ENCODE measurements at places on chromosomes 1 and 21.

- DNase-seq, result peak; percentile 81
Observed at GRCh38 chr1:202237052-202237451, 43.5 kb downstream of the LGR6 start.

DNA sequence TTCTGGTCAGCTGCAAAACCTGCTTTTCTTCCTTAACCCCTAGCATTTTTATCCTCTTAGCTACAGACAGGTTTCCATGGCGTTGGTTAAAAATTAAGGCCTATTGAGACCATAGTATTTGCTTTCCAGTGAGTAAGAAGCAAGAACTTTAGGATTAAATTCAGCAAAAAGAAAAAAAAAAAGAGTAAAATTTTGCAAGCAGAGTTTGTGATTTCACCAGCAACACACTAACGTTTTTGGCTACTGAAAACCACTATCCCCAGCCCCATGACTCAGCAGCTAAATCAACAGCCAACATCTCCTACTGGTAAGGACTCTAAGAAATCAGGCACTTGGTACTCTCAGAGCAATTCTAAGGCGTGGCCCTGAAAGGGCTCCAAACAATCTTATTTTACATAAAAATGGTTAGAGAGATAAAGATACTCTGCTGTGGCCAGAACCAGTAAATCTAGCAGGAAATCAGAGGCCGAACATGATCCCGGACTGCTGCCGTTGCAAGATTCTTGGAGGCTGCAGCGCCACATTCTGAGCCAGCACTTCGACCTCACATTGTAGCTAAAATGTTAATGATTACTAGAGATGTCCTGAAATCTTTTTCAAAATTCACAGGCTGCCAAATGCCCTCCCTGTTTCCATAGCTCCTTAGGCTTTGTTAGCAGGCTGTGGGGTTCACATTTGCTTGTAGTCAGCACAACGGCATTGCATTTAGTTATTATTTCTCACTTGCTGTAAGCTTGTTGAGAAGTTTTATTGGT is 1.6 kb upstream of the ENO1 start:
- peak; percentile 96 for DNase-seq

- DNase-seq, result peak; percentile 79
Observed at GRCh38 chr1:99180343-99180808, 83.9 kb upstream of the PLPPR4 start.

GRCh38 chr1:176701151-176701866 is 238.3 kb downstream of the PAPPA2 start:
- no peak for DNase-seq

DNA sequence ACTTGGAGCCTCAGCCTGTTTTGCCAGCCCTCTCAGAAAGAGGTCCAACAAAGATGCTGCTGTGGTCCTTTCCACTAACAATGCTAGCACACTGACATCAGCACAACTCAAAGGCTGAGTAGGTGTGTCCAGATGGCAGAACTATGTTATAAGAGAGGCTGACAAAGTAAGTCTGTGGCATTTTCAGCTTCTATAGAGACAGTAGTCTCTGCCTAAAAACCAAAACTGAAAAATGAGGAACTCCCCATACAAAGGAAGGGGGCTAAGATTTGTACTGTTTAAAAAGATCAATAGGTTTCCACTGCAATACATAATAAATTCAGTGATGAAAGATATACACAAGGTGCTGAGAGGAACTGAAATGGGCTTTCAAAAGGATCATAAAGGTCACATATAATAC is 12.3 kb downstream of the ERO1B start:
- no peak for DNase-seq

DNA sequence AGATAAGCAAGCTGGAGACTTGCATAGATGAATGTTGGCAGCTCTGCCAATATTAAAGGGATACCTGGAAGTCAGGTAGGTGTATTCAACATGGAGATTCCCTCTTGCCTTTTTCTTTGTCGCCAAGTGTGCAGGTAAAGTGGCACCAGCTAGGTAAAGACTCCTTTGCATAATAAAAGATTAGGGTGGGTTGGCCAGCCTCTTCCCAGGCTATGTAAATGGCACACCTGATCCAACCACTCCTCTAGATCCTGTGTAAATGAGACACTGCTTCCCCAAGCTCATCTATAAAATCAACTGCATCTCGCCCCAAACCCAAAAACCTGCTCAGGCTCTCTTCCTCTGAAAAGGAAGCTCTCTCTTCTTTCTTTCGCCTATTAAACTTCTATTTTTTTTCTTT is 100.8 kb upstream of the DSCAM start:
- DNase-seq, result no peak

- no peak for DNase-seq
Observed at GRCh38 chr1:199357599-199357998, 669.9 kb upstream of the NR5A2 start.

DNA sequence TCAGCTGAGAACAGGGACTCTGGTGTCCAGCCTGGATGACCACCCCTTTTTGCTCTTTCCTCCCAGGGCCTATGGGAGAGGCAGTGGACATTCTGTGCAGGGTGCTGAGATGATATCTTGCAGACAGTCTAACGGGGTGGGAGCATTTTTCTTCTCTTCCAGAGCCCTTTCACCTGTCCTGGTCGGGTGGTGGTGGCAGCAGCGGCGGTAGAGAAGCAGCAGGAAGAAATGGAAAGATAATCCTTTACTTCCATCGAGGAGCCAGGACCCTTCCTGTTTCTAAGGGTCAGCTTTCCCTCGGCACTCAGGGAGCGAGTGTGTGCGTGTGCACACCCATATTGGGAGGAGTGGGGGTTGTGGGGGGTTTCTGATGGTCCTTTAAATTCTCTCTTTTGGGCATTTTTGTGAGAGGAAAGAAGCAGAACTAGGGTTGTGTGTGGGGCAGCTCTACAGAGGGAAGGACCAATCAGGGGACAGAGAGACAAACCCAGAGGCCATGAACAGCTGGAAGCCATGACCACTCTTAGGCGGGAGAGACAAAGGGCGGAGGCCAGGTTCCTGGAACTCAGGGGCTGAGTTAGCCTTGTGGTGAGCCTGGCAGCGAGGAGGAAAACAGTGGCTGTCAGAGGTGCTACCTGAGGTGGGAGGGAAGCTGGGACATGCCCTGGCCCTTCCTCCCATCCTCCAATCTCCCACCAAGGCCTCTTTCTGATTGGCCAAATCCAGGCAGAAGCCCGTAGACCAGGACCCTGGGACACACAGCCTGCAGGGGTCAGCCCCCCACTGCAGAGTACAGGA is 31.2 kb upstream of the CSF3R start:
- no peak for DNase-seq

- DNase-seq, result no peak
Observed at GRCh38 chr1:19505693-19506457, 20.5 kb upstream of the CAPZB start.

- DNase-seq, result peak; percentile 93
Observed at GRCh38 chr1:221742555-221743415, 896 bp upstream of the DUSP10 start.

GRCh38 chr1:195105773-195106172 is 1502.5 kb downstream of the KCNT2 start:
- no peak for DNase-seq

- peak; percentile 68 for DNase-seq
Observed at GRCh38 chr1:72283307-72284083, 1.2 kb upstream of the NEGR1 start.

- DNase-seq, result no peak
Observed at GRCh38 chr1:20325844-20326420, 35.3 kb downstream of the VWA5B1 start.

DNA sequence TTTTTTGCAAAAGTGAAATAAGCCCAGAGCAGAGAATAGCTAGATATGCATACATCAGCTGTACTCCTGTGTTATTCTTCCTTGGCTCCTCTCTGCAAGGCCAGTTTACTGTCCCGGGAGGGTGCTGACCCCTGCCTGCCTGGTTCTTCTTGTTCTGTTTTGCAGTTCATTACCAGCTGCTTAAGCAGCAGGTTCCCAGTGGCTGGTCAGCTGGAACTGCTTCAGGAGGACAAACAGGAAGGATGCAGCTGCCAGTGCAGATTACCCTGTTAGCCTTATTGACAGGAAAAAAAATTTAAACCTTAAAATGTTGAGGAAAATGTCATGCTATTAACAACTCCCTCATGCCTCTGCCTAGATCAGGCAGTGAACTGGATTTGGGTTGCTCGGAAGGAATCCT is 16.0 kb upstream of the LRIG2 start:
- no peak for DNase-seq

DNA sequence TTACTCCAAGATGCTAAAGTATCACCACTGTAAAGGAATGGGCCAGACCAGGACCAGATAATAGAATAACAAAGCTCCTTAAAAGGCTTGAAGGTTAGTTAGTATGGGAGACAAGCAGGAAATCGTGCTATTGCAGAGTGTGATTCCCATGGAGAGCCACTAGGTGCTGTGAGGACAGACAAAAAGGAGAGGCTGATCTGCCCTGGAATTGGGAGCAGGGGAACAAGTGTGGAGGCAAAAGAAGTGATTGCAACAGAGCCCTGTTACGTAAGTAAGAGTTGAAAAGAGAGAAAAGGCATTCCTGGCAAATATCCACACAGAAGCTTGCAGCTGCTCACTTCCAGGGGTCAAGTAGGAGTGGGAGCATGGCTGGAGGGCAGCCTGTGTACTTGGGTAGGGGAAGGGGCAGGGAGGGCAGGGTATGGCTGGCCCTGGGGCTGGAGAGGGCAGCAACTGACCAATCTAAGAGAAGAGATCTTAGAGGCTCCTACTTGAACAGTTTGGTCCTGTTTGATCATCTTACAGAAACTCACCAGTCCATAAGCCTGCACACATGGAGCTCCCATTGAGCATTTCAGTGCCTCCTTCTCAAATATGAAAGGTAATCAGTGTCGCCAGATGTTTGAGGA is 207.7 kb upstream of the GJB5 start:
- peak; percentile 80 for DNase-seq

GRCh38 chr1:13604176-13604575 is 20.5 kb downstream of the PDPN start:
- no peak for DNase-seq

DNA sequence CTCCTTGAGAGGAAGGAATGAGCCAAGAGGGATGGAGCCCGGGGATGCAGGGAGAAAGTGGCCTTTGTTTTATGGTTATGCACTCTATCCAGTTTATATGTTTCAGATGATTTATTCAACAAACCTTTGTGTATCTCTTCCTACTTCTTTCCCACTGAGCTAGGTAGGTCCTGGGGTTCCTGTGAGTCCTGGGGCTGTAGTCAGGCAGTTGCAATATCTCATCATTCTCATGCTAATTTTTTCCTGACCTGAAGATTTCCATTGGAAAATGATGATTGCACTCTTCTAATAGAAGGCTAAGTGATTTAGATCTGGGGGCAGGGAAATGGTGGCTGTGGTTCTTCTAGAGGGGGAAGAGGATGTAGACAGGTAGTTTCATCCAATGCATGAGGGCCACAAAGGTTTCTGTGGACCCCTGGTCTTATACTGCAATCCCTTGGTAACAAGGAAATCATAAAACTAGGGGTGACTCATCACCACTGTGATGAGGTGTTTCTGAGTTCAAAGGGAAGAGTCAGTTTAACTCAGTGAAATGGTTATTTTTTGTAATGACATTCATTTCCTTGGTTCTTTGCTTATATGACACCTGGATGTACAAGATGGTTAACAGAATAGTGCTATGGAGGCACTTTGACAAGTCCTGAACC is 20.2 kb downstream of the B3GALT5 start:
- peak; percentile 12 for DNase-seq

DNA sequence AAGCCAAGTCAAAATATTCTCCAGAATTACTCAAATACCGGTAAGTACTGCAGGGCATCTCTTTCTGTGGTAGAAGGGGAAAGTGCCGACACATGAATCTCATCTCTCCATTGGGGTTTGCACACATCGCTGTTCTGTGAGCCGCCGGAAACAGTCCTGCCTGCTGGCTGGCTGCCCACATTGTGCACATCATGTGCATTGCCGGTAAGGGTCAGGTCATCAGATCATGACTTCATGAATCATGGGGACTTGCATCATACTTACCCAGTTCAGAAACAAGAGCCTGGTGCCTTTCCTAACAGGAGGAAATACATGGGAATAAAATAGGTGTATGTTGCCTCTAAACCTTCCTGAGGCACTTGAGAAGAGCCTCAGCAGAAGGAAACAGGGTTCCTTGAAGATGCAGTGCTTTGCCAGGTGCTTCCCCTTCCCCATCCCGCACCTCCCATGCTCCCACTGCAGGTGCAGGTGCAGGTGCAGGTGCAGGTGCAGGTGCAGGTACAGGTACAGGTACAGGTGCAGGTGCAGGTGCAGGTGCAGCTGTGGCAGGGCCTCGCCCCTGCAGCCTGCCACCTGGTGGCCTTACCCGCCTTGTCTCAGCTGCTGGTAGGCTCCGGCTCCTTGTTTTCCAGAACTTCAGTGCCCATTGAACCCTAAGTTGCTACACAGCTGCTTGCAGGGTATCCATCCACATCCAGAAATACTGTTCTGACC is 26.5 kb downstream of the GPR137B start:
- peak; percentile 99 for DNase-seq

DNA sequence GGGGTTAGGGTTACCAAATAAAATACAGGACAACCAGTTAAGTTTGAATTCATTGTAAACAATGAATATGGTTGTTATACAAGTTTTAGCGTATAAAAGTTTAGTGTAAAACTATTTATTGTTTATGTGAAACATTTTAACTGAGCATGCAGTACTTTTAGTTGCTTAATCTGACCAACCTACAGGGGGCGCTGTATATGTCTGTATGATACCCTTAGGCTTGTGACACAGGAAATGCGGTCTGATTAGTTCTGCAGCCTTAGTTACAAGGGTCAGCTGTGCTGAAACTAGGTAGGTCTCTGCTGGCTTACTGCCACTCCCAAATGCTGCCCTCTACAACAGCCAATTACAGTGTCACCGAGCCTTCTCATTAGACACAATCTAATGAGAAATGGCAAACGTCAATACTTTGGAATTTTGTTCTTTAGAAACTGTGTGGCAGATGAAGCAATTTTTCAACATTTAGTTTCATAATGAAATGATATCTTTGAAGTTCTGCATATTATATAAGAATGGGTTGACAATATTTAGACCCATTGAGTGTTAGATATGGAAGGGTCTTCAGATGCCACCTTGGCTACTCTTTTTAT is 56.2 kb downstream of the NTNG1 start:
- peak; percentile 24 for DNase-seq

GRCh38 chr1:229844675-229845074 is 218.6 kb downstream of the URB2 start:
- peak; percentile 33 for DNase-seq

DNA sequence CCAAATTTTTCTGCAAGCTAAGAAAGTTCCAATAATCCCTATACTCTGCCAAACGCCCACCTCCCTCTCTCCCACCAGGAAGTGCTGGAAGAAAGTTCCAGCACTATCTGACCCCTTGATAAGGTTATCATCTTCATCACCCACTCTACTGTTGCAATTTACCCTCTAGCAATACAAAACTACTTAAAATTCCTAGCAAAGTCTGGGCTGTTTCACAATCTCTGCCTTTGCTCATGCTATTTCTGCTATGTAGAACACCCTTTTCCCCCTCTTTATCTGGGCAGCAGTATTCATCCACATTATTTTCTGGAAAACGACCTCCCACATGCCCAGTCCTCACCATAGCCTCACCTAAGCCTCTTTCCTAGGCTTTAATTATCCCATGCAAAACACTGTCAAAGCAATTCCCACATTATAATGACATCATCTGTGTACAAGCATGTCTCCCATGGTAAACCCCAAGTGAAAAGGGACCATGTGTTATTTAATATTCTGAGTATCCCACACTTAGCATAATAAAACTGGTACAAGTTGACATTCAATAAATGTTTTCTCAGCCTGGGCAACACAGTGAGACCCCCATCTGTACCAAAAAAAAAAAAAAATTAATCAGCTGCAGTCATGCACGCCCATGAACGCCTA is 12.0 kb downstream of the F11R start:
- DNase-seq, result no peak
